8988T (cell line): ENCODE measurements at places on chromosomes 5 and 9.

GRCh38 chr5:177351392-177352329 is at the start of gene LMAN2:
Gene LMAN2 (minus strand): TSS chr5:177351668. CDS start chr5:177351647, 21 bp downstream.
- peak; percentile 97 for DNase-seq

DNA sequence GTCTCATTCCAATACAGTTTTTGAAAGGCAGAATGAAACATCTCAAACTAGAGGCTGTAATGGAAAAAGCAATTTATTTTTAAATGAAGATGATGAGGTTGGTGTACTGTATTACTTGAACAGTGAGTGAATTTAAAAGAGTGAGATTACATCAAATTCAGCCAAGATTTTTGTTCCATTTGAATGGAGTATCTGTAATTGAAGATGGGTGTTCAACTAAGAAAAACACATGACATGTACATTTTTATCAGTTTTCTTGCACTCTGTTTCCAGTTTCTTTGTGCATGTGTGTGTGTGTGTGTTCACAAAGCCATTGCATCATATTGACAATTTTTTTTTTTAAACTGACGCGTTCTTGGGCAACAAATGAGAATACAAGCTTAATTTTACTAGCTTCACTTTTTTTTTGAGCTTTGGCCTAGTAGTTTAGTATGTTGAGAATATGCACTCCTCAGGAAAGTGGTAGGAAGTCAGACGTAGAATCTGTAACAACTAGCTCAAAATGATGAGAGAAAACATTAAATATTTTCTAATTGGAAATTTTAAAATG is 243.5 kb downstream of the MAST4 start:
- no peak for DNase-seq

DNA sequence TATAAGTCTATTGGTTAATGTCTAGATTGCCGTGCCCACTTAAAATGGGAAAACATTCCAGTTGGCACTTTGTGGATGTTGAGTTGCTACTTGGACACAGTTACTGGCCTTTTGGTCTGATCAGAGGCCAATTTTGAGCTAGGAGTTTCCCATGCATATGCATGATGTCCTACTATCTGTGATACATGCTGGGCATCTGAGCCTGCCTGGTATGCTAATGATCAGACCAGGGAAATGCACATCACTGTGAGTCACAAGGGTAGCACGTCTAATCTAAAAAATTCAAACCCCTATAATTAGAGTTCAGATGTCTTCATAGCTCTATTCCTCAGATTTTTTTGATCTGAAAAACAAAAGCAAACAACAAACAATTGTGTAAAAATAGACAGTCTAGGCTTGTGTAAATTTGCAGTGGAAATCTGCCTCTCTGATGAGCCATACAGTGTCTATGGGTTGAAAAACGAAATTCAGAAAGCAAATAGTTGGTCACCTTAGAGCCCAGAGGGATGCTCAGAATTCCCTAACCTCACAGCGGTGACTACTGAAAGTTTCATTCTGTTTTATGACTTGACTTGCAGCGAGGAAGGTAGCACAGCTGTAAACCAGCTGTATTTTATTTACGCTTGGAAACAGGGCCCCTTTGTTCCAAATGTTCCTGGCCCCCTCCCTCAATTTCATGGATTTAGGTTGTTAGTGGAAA is 37.3 kb downstream of the PALM2AKAP2 start:
- DNase-seq = no peak

DNA sequence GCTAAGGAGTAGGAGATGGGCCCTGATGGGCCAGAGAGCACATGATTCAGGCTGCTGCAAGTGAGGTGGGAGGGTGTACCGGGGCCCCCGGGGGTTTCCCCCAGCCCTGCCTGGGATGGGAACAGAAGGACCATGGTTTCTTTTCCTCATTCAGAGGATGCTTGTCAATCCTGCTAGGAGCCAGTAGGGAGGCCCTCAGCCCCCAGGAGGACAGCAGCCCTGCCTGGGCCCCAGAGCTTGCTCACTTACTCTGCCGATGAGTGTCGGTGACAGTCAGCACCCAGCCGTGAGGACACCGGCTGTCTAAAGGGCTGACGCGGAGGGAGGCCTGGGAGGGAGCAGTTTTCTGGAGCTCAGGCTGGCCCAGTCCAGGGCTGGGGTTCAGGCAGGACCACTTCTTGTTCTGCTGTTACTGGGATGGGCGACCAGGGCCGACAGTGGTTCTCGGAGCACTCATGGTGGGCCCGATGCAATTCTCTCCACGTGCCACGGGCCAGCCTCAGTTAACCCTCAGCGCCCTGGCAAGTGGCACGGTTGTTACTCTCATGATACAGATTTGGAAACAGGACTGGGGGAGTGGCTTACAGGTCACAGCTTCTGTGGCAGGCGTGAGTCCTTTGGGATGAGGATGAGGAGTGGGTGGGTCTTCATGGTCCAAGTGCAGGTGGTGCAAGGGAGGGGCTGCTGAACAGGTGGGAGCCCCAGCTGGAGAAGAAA is 1.8 kb downstream of the ARRDC1 start:
- no peak for DNase-seq

GRCh38 chr5:56684159-56684558 is 131.2 kb upstream of the MAP3K1 start:
- DNase-seq = no peak

DNA sequence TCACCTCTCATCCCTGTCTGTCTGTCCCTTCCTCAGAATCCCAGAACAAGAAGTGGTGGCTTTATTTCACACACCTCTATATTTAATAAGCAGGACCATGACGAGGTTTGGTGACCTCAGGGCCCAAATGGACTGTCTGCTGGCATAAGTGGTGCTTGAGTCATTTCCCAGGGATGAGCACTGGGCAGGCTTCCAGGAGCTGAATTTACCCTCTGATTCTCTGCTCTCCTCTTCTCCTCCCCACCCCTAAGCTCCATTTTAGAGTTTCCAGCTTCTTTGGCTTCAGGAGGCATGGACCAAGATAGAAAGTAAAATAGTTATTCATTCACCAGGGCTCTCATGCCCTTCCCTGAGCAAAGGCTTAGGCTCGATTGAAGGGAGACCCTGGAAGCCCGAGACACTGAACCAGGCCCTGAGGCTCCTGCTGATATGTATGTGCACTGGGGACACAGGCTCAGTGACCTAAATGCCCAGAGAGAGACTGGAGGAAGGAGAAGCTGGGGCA is 69.1 kb downstream of the PPARGC1B start:
- DNase-seq = peak; percentile 44

GRCh38 chr9:108443019-108443633 is 412.7 kb downstream of the ACTL7B start:
- DNase-seq = no peak

GRCh38 chr9:278651-279050 is 64.0 kb downstream of the DOCK8 start:
- DNase-seq = no peak

DNA sequence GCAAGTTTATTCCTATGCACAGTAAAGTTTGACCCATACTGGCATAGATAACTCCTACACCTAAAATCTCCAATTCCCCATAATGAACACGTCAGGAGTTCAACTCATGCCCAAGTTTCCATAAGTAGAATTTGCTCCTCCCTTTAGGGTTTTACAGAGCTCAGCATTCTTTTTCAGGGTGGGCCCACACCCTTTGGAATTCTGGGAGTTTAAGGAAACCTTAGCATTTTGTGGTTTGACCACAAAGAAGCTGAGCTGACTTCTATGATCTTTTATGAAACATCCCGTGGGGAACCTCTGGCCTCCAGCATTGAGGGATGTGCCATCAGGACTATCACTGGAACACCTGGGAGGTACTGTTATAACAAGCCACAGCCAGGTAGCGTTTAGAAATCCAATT is 220.6 kb upstream of the MAP3K1 start:
- DNase-seq = no peak
